ENCODE measurements at places on chromosomes 4 and X.

GRCh38 chr4:4719436-4719835 is 140.0 kb upstream of the MSX1 start:
- no peak for DNase-seq

GRCh38 chr4:125988464-125988863 is 673.7 kb downstream of the FAT4 start:
- DNase-seq = no peak

DNA sequence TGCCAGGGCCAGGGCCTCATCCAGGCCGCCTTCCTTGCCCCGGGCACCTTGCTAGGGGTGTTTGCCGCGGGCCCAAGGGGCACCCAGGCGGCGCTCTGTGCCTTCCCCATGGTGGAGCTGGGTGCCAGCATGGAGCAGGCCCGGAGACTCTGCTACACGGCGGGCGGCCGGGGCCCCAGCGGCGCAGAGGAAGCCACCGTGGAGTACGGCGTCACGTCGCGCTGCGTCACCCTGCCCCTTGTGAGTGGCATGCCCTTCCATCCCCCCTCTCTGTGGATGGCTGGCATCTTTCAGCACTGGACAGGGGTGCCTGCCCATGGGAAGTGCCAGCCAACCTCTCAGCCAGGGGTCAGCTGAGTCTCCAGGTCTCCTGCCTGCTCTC is 3.6 kb downstream of the PLXNB3 start:
- no peak for DNase-seq

- no peak for DNase-seq
Observed at GRCh38 chr4:98484031-98484430, 174.4 kb downstream of the TSPAN5 start.

GRCh38 chr4:8340781-8341241 is 71.3 kb downstream of the HTRA3 start:
- DNase-seq = peak; percentile 78

DNA sequence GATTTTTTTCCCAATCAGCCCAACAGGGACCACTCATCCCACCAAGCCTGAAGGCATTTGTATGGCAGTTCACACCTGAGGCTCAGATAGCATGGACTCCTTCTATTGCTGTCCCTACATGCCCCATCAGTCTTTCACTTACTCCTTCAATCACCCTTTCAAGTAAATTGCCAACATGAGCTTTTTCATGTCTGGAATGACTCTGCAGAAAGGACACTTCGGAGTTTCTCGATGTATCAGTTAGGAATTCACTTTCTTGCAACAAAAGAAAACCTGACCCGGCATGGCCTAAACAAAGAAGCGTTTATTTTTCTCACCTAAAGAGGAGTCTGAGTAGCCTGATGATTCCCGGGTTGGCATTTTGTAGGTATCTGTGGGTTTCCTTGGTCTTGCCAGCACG is 38.6 kb downstream of the RXFP1 start:
- DNase-seq = no peak

- no peak for DNase-seq
Observed at GRCh38 chr4:33111117-33111516, 2390.9 kb downstream of the PCDH7 start.

DNA sequence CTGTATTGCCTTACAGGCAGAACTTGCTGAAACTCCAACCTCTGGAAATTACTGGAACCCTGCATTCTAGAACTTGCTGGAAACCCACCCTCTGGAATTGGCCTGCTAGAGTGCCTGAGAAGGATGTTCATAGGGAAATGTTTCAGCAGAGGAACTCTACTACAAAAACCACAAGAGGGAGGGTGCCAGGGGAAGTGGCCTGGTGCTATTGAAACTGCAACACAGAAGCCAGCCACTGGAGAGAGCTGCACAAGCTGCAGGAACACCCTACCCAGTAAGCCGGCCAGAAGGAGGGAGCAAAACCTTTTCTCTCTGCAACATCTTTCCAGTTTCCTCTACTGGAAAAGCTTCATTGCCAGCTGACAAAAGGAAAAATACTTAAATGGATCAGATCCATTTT is 2.5 kb upstream of the BRWD3 start:
- peak; percentile 48 for DNase-seq

GRCh38 chrX:139902559-139902958 is 30.3 kb downstream of the ATP11C start:
- DNase-seq = no peak

DNA sequence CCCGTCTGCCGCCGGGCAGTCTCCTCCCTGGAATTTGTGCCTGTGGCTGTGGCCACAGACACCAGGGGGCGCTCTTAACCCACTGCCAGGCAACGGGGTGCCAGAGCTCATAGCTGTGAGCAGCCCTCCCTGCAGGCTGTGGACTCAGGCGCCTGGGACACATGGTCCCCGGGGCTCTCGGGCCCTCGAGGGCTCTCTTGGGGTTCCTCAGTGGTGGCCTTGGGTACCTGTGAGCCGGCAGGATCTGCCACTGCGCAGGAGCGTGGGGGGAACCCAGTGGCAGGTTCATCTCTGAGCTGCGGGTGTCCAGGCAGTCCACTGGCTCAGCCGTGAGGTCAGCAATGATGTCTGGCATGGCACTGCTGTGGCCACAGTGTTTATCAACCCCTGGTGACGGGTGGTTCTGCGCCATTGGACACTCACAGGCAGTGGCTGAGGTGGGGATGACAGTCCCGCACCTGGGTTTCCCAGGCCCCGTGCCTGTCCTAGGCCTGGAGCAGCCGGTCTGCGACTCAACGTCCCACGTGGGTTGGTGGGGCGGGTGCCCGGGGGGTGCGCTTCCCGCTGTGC is 37.2 kb downstream of the PCGF3 start:
- no peak for DNase-seq

DNA sequence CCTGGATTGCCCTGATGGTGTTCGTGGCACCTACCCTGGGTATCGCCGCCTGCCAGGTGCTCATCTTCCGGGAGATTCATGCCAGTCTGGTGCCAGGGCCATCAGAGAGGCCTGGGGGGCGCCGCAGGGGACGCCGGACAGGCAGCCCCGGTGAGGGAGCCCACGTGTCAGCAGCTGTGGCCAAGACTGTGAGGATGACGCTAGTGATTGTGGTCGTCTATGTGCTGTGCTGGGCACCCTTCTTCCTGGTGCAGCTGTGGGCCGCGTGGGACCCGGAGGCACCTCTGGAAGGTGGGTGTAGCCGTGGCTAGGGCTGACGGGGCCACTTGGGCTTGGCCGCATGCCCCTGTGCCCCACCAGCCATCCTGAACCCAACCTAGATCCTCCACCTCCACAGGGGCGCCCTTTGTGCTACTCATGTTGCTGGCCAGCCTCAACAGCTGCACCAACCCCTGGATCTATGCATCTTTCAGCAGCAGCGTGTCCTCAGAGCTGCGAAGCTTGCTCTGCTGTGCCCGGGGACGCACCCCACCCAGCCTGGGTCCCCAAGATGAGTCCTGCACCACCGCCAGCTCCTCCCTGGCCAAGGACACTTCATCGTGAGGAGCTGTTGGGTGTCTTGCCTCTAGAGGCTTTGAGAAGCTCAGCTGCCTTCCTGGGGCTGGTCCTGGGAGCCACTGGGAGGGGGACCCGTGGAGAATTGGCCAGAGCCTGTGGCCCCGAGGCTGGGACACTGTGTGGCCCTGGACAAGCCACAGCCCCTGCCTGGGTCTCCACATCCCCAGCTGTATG is 1.8 kb downstream of the AVPR2 start:
- no peak for DNase-seq

DNA sequence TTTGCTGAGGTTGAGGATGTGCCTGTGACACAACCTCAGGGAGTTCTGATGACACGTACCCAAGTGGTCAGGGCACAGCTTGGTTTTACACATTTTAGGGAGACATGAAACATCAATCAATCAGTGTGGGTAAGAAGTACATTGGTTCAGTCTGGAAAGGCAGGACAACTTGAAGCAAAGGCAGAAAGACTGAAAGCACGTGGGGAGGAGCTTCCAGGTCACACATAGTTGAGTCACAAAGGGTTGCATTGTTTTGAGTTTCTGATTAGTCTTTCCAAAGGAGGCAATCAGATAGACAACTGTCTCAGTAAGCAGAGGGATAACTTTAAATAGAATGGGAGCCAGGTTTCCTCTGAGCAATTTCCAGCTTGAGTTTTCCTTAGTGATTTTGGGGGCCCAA is 1910.0 kb upstream of the AGA start:
- no peak for DNase-seq

DNA sequence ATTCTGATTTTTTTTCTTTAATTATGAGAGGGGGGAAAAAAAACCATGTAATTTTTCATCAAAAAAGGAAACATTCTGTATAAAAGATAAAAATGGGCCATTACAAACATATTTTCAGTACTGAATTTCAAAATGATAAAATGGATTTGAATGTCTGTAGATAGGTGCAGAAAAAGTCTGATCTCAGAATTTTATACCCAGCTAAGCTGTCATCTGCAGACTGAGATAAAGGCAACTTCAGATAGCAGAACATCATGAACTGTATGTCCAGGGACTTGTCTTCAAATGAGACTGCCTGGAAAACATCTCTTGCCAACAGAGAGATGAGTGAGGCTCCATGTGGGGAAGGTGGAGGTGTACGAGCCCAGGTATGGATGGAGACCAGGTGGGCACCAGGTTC is 118.5 kb upstream of the PSAPL1 start:
- DNase-seq = no peak

DNA sequence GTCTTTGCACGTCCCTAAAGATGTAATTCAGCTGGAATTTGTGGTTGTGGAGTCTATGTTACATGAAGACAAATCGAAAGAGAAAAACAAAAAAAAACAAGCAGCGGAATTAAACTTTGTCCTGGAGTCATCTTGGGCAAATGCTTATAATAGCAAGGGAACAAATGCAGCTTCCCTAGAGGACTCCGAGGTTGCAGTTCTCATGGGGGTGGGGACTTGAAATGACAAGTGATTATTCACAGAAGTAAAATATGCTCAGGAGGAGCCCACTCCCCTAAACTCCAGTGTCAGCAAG is 362.4 kb downstream of the ARHGAP24 start:
- no peak for DNase-seq

- DNase-seq = no peak
Observed at GRCh38 chr4:97656044-97656720, 487.1 kb downstream of the STPG2 start.

DNA sequence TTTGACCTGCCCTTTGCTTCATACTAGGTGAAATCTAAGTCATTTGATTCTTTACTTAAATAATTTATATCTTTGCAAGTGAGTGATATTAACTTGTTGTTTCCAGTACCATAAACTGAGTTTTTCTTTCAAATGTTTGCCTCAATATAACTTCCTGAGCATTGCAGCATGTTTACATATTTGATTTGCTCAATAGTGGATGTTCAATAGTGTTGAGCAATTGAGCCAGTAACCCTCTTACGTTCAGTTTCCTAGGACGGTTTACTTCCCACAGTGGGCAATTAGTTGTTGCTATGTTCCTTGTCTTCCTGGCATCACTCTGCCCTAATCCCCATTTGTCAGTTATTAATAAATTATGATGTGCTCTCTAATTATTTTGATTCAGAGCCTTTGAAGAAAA is 278.5 kb downstream of the EPHA5 start:
- DNase-seq = no peak

GRCh38 chr4:155444721-155445120 is 68.0 kb upstream of the MAP9 start:
- DNase-seq = no peak

DNA sequence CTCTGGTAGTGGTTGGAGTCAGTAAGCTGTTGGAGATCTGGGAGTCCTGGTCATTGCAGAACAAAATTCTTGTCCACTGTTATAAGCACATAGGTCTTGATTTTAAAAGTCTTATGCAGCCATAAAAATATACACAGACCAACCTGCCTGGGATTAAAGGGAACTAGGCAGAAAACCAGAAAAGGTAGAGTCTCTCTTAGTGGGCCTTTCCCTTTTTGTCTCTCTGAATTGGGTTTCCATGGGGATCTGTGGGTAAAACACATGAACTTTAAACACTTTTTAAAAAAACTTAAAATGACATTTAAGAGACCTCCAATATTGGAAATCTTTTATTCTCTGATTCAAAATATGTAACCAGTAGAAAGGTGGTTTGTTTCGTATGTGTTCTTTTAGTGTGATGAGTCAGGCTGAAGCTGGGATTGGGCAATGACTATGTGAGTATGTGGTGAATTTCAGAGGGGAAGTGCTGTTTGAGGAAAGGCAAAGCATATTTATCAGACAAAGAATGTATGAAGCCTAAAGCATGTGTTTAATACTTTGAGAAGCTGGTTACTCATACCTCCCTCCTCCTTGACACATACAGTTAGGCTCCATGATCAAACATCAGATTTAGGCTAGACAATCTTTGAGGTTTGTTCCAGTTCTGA is 29.6 kb downstream of the SLC16A2 start:
- DNase-seq = no peak

GRCh38 chrX:67780694-67781109 is 236.9 kb downstream of the AR start:
- DNase-seq = peak; percentile 63

- DNase-seq = no peak
Observed at GRCh38 chrX:136450050-136450830, 37.5 kb upstream of the BRS3 start.

DNA sequence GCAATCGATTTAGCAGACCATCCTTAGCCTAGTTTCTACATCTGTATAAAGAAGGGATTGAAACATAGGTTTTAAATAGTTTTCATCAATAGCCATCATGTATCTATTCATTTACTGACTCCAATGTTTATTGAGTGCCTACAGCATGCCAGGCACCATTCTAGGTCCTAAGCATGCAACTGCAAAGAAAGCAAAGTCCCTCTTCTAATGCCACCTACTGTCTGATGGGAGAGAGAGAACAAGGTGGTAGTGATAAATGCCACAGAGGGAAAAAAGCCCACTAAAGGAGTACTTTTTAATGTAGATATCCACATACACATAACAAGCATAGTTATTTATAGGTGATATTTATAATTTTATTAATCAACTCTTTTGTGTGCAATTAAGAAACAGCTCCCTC is 67.6 kb upstream of the PPARGC1A start:
- DNase-seq = no peak

- peak; percentile 68 for DNase-seq
Observed at GRCh38 chr4:38805530-38806145, 1.0 kb upstream of the TLR1 start.

DNA sequence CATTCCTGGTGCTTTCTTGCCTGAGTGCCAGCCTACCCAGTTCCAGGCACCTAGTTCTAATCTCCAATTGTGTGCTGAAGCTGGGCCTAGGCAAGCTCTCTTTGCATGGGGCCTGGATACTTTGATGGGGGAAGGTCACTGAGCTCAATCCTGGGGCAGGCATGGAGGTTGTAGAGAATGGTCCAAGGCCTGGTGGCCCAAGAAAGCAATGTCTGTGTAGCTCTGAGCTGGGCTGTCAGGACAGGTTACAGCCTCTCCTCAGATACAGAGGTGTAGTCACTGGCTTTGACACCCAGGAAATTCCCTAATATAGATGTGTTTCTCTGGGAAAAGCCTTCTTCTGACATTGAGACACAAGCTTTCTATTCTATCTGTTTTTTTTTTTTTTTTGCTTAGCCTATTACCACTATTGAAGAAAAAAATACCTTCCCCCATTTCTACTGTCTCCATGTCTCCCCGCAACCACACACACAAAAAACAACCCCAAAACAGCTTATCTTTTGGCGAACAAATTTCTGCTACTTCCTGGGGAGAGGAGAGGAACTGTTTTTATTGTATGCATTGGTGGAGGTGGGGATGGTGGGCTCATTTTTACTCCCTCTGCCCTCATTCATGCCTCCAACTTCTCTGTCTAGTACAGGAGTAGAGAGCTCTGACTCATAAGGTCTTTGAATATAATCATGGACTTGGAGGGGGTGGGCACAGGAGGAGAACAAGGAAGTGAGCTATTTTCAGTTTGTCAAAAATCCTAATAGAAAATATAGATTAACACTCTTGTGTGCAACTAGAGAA is 66.7 kb upstream of the DHX15 start:
- DNase-seq = no peak
